Right ventricle myocardium inferior (tissue), 1 donor: ENCODE measurements at places on chromosomes 12 and 14. TPM values are rescaled to one million over a fixed set of nuclear protein-coding genes. Genes with fewer than 3 reads are reported as not detected.

GRCh38 chr12:53279888-53280498 is 11.9 kb downstream of the ESPL1 start:
- DNase-seq: no peak

- DNase-seq: no peak
Observed at GRCh38 chr14:69351911-69352310, 46.2 kb downstream of the ERH start.

DNA sequence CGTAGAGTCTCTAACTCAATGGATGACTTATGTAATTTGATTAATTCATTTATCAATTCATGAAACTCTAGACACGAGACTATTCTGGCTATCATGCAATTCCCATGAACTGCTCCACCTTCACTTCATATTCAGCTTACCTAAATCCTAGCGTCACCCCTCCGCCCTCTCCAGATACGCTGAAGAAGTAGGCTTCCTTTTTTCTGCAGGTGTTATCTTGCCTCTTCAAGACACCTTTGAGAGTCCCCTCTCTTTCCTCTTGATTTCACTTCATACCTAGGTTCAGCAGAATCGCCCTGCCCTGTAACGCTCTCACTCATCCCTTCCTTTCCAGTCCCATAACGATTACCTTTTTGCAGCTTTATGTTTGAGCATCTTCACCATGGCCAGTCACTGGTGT is 4.0 kb upstream of the RNASE4 start:
- no peak for DNase-seq

The SAMD15 gene
- total RNA-seq: 0.08 TPM
